ENCODE measurements at places on chromosomes 1 and 21.

- DNase-seq: no peak
Observed at GRCh38 chr1:4174291-4175200, 274.5 kb upstream of the C1orf174 start.

- DNase-seq: no peak
Observed at GRCh38 chr1:246698466-246699094, 25.6 kb upstream of the SCCPDH start.

- peak; percentile 40 for DNase-seq
Observed at GRCh38 chr1:80656014-80656636, 1144.6 kb upstream of the ADGRL2 start.

DNA sequence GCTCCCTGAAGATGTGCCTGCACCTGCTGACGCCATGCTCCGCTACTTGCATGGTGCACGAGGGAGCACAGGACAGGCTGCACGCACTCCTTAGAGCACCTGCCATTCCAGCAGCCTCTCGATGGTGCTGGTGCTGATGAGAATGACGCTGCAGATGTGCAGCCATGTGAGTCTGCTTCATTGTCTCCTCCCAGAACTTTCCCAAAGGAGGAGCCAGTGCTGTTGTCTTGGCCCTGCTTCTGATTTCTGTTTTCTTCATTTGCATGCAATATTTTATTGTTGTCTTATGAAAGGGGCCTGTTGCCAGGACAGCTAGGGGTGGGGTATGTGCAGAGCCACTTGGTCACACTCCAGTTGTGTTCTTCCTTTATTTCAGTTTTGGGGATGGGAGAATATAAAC, 70.1 kb downstream of the PCBP3 start:
- no peak for DNase-seq

DNA sequence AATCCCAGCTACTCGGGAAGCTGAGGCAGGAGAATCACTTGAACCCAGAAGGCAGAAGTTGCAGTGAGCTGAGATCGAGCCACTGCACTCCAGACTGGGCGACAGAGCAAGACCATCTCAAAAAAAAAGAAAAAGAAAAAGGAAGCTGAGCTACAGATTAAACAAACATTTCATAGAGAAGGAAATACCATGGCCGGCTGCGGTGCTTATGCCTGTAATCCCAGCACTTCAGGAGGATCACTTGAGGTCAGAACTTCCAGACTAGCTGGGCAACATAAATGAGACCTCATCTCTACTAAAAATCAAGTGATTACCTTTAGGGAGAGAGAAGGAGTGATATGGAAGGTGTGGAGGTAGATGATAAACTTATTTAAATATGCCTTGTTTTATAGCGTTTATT, 14.0 kb upstream of the CFAP126 start:
- no peak for DNase-seq

GRCh38 chr1:35715568-35716002, 3.1 kb downstream of the C1orf216 start:
- peak; percentile 57 for DNase-seq

- DNase-seq: peak; percentile 68
Observed at GRCh38 chr1:161238039-161238473, at the start of gene NR1I3. NR1I3 (minus strand) TSS chr1:161238203; CDS start chr1:161236565, 1,638 bp downstream.

- DNase-seq: peak; percentile 45
Observed at GRCh38 chr1:1348420-1349255, 580 bp downstream of the DVL1 start.

DNA sequence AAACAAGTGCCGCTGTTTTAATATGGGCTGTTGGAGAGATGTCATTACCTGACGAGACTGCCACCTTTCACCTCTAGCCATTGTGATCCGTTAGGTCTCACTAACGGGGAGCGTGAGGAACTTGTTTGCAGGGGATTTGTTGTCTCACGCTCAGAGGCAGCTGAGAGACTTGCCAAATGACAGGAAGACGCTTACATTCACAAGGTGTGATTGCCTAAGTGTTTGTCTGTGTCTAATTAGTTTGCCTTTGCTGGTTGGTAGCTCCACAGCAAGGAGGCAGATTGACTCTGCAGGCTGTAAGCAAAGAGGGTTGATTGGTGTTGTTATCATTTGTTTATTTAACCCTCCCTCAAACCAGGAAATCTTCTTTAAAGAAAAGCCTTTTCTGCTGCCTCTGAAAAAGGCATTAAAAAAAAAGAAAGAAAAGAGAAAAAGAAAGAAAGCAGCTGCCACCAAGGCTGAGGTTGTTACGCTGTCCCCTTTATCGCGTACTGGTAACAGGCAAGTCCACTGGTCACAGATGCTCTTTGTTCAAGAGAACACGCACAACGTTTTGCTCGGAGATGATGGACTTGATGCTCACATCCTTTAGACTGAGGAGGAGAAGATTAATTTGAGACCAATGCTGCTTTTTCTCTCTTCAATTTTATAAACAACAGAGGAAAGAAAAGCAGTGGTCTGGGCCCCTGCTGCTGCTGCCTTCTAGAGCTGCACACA, 203.9 kb downstream of the ZNF326 start:
- no peak for DNase-seq

- no peak for DNase-seq
Observed at GRCh38 chr1:156697481-156697880, 7.9 kb downstream of the CRABP2 start.

DNA sequence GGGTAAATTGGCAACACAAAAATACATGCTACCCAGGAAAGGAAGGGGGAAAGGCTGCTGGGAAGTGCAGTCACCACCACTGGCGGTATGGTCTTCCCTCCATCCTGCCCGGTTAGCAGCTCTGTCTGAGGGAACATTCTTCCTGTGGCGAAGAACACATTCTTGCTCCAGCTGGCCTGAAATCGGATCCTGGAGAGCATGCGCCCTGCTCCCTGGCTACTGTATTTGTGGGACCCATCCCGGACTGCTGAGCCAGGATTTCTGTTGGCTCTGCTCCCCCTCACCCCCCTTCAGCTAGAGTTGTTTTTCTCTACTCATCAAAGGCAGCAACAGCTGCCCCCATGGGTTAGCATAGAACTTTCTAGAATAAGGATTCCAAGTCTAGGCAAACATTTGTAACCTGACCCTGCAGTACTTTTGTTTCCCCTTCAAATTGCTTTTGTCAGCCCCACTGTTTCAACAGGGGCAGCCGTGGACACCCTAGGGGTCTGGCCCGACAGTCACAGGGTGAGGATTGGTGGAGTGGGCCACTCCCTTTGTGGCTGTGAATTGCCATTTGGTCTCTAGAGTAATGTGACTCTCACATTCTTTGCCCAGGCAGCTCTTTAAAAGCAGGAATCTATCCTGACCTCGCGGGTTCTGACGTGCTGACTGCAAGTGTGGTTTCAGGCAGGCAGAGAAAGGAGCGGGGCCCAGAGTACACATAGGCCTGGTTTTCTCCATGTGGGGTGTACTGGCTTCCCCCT, 157.7 kb downstream of the TOMM20 start:
- peak; percentile 78 for DNase-seq

GRCh38 chr1:117171900-117172511, 38.7 kb downstream of the VTCN1 start:
- no peak for DNase-seq

- DNase-seq: no peak
Observed at GRCh38 chr1:59349101-59349500, 52.2 kb downstream of the FGGY start.

- DNase-seq: no peak
Observed at GRCh38 chr1:201584471-201585092, 45.7 kb downstream of the NAV1 start.

- no peak for DNase-seq
Observed at GRCh38 chr21:33241846-33242245, 12.1 kb downstream of the IFNAR2 start.

DNA sequence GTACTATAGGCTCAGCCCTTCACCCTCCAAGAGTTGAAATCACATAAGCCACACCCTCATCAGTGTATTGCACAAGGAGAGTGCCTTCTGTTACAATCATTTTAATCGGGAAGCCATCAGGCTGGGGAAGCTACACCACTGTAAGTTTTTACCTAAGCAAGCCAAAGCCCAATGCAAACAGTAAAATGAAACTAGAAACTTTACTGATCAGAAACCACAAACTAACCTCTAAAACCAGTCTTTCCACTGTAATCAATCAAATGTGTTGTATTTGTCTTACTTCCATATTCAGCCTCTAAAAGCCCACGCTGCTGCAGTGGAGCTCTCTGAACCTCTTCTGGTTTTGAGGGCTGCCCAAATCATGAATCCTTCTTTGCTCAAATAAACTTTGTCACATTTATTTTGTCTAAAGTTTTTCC, 26.2 kb downstream of the CAPN8 start:
- DNase-seq: no peak

DNA sequence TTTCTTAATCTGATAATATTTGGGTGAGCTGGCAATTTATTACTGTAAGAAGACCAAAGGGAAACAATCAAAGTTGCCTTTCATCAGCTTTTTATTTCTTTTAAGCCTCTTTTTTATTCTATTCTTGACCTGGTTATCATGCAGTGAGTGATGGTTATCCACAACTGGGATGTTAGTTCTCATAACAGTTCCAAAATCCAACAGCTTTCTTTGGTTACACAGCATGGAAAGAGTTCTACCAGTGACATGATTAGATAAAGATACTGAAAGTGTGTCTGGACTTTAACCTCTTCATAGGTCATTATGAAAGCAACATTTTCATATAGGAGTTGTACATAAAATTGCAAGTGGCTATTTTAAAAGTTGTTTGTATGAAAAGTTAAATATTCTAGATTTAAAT, 163.0 kb downstream of the SYT2 start:
- no peak for DNase-seq

GRCh38 chr1:47759936-47760629, 237.1 kb downstream of the TRABD2B start:
- no peak for DNase-seq

DNA sequence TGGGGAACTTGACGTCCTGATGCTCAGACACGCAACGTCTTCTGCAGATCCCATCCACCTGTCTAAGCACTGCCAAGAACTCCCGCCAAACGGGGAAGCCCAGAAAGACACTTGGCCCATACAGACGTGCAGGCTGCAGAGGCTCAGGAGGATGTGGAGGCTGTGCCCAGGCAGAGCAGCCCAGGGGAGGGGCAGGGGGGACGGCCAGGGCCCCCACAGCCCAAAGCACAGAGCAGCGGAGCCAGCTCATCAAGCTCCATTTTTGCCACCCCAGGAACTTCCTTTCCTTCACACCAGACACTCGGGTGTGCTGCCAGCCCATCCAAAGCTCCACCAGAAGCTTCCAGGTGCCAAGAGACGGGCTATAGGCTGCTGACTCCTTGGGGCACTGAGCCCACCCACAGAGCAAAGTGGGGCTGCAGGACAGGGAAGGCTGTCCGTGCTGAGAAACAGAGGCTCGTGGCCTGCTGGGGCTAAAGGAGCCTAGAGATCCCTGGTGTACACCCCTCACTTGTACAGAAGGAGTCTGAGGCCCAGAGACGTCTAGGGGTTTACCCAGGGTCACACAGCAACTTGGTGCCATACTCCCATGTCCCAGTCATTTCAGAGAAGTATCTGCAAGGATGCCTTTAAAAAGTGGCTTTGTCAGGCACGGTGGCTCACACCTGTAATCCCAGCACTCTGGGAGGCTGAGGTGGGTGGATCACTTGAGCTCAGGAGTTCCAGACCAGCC, 59.1 kb downstream of the ACOT7 start:
- DNase-seq: no peak

GRCh38 chr1:6585841-6586240, 6.0 kb downstream of the ZBTB48 start:
- DNase-seq: no peak

- no peak for DNase-seq
Observed at GRCh38 chr1:165134431-165134830, 222.1 kb downstream of the LMX1A start.

- DNase-seq: no peak
Observed at GRCh38 chr1:150150133-150151021, 661 bp downstream of the PLEKHO1 start.

DNA sequence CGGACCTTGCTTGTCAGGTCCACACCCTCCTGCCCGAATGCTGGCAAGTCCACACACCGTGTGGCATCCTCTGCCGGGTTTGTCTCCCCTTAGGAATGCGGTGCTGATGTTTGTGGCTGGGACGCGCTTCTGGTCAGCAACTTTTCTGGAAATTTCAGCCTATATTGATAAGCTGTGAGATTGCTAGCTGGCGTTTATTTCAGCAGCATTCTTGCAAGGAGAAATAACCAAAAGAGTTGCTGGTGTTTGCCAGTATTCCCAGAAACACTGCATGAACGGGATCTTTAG, 601 bp downstream of the CEPT1 start:
- DNase-seq: peak; percentile 61

GRCh38 chr1:193070386-193070753, 11.0 kb downstream of the RO60 start:
- DNase-seq: no peak

- DNase-seq: no peak
Observed at GRCh38 chr21:44420416-44421205, 34.7 kb upstream of the LRRC3 start.

DNA sequence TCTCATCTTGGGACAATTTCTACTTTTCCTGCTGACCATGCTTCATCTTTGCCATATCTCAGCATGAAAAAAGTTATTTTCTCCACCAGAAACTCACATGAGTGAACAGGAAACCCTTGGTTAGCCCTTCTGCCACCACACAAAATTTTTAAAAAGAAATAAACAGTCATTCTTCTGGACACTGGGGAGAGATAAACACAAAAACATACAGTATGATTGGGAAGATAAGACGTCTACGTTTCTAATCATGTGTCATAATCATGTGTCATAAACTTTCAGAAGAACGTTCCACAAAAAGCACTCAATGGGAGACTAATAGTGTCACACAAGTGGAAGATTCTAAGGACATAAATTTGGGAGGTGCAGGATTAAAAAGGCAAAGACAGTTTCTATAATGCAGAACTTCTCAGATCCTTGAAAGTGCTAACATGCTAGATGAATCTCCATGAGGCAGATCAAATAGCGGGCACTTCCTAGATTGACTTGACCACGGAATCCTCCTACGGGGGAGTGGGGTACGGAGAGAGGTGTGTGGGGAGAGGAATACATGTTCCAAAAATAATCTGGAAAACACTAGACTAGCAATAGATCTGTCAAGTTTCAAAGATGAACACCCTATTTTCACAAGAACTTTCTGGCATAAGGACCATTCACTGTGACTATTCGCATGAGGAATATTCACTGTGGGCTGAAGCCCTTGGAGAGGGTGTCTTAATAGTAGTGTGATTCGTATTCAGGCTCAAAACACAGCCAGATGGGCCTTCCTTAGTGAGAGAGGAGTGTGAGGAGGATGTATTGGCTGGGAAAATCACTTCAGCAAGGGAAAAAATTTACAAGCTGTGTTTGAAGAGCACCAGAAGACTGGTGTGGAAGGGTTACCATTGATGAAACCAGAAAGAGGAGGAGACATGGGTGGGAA, 206.7 kb downstream of the SETD4 start:
- DNase-seq: no peak

- DNase-seq: no peak
Observed at GRCh38 chr1:74317663-74318062, 82.5 kb downstream of the TNNI3K start.

DNA sequence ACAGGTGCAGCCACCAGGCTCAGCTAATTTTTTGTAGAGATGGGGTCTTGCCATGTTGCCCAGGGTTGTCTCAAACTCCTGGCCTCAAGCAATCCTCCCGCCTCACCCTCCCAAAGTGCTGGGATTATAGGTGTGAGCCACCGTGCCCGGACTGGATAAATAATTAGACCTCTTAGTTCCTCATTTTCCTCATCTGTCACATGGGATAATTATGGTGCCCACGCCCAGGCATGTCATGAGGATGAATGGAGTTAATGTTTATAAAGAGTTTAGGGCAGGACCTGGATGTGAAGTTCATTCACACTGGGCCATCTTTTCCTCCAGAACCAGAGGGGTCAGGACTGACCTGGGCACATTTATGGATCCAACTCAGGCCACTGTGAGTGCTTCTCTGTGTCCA, 23.7 kb downstream of the PADI3 start:
- no peak for DNase-seq

Data from Caco-2 (cell line).